ENCODE measurements at places on chromosomes 13 and 19.

DNA sequence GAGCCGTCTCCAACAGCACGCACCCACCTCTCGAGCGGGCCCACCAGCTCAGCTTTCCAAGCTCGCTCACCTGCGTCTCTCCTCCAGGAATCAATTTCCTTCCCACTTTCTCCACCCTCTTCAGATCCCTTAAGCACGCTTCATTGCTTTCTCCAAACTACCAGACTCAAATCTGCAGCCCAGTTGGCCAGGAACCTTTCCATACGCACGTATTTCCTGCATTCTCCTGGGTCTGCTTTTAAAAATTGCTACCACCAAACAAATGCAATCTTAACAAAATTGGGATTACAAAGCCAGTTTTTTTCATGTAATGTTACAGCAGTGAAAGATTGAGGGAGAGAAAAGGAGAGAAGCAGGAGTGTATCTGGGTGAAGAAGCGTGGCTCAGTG is 1.5 kb downstream of the ENOX1 start:
- DNase-seq = no peak

GRCh38 chr19:29062475-29063435 is 150.2 kb downstream of the UQCRFS1 start:
- no peak for DNase-seq

DNA sequence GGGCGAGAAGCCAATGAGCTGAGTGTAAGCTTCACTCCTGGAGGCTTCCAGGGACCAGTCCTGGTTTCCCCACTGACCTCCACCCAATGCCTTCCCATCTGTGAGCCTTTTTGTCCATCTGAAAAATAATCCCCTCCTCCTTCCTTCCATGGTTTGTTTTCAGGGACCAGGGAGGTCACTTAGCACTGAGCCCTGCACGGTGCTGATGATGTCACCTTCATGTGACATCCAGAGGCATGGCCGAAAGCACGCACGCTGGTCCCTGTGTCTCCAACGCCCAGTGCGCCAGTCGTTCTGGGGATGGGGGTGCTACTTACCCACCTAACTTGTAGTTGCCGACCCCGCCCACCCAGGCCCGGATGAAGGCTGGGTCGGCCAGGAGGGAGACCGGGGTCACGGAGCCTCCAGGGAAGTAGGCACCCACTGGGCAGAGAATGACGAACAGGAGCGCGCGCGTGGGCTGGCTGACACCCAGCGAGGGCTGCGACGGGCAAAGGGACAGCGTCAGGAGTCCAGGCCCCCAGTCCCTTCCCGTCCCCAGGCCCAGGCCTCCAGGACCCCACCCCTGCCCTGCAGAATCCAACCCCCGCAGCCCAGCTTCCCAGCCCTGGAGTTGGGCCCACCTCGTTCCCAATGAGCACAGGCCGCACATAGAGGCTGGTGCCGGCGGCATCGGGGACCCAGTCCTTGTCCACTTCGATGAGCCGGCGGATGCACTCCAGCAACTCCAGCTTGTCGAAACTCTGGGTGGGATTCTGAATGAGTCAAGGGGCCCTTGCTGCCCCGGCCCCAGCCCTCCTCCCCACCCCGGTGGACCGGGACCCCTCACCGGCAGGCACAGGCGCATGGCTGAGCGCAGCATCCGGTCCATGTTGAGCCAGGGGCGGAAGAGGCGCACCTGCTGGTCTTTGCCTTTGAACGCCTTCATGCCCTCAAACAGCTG is 11.2 kb downstream of the BCAT2 start:
- peak; percentile 15 for DNase-seq

DNA sequence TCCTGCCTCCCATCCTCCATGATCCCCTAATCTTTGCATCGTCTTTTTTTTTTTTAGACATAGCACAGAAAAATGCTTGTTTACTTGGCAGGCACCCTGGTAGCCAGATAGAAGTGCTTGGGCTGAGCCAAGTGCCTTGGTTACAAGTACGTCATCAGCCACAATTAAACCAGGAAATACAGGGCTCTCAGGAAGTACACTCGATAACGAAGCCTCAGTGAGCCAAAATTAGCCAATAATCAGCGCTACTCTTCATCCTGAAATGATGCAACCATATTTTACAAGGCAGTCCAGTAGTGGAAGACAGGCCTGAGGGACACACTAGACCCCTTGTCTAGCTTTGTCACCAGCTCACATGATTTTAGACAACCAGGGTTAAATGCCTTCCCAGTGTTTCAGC is 194.0 kb upstream of the NBEA start:
- DNase-seq = peak; percentile 8

- DNase-seq = no peak
These were observed 11.8 kb upstream of the KATNAL1 start for GRCh38 chr13:30319130-30319529.

GRCh38 chr13:79349011-79349410 is 57.0 kb downstream of the RBM26 start:
- DNase-seq = no peak

- DNase-seq = no peak
These were observed 37.6 kb downstream of the SPRY2 start for GRCh38 chr13:80303225-80303811.

GRCh38 chr13:92232871-92233270 is 834.5 kb downstream of the GPC5 start:
- DNase-seq = no peak

DNA sequence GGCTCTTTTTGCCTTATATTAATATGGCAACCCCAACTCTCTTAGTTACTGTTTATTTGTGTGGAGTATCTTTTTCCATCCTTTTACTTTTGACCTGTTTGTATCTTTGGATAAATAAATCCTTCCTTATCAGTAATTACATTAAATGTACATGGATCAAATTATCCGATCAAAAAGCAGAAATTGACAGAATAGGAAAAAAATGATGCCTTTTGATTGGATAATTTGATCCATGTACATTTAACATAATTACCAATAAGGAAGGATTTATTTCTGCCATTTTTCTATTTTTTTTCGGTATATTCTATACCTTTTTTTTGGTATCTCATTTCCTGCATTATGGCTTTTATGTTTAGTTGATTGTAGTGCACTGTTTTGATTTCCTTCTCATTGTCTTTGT is 57.2 kb downstream of the ZMYM2 start:
- DNase-seq = no peak

GRCh38 chr19:57406516-57407123 is 4.3 kb upstream of the ZNF17 start:
- peak; percentile 61 for DNase-seq

Data from choroid plexus epithelial cell (primary cell).